NCI-H526 (cell line): ENCODE measurements at places on chromosomes 11 and 22.

GRCh38 chr11:96122601-96123074 is 198.7 kb upstream of the MTMR2 start:
- peak; percentile 67 for DNase-seq

DNA sequence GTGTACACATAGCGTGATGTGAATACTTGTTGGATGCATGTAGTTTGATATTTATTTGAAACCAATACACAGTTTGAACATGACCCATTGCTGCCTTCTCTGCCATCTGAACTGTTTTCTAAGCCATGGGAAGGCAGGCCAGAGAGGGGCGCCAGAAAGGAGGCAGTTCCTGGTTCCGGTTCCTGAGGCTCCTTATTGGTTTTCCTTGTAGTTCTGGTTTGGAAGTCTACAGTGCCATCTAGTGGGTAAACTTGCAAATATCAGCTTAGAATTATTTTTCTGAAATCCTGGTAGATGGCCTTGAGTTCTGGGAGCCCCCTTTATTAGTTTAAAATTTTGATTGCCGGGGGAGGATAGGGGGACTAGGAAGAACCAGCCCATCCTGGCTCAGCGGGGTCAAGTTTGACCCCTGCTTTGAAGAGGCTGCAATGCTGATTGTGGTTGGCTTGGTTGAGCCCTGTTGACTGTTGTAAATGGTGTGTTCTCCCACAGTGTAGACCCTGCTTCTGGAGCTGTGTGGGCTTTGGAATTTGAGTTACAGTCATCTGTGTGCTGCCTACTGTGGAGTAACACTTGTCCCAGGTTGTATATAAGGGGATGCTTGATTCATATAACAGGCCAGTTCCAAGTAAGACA is 48.4 kb downstream of the GRAMD1B start:
- peak; percentile 97 for DNase-seq

GRCh38 chr11:47408598-47409439 is 429 bp downstream of the SLC39A13 start:
- peak; percentile 68 for DNase-seq

- no peak for DNase-seq
These were observed 27.4 kb downstream of the SCUBE1 start for GRCh38 chr22:43315687-43316217.

DNA sequence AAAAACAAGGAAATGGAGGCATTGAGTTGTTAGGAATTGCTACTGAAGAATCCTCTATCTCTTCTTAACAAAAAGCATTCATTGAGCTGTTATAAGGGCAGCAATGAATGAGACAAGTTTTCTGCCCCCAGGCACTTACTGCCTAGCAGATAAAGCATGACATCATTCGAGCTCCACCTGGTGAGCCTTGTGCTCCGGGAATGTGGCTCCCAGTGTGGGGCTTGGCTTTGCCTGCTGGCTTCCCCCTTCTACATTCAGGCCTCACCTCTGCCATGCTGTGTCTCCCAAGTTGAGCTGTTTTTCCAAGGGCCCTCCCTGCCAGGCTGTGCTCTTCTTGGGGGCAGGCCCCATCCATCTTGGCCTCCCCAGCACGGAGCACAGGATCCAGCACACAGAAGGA is 56.9 kb upstream of the EIF3D start:
- peak; percentile 6 for DNase-seq

DNA sequence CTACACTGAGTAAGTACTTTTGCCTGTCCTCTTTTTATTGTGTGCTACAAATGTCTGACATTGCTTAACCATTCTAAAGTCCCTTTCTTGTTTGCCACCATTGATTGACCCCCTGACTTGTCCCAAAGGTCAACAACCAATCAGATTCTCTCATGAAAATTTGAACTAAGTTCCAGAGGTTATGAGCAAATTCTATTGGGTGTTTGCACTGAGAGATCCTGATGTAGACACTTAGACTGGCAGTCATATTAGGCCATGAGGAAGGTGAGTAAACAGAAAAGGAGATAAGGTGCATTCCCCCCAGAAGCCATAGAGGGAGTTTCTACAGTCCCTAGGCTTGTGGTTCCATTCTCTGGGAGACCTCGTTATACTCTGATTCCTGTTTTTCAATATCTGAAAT is 101.3 kb upstream of the E2F8 start:
- no peak for DNase-seq

DNA sequence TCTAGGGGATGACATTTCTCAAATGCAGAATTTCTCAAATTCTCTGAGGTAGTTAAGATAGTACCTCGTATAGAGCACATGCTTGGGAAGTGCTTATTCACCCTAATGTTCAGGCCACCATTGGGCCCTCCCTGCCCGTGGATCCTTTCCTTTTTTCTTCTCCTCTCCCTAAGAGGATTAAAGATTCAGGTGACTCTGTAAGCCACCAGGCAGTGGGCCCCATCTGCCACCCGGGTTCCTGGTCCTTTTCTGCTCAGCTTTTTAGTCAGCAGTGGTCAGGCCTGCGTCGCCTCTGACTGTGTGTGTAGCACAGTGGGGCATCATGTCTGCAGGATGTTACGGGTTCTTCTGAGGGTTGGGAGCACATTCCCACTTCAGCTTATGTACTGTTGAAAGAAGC is 7.2 kb downstream of the CEP164 start:
- no peak for DNase-seq

DNA sequence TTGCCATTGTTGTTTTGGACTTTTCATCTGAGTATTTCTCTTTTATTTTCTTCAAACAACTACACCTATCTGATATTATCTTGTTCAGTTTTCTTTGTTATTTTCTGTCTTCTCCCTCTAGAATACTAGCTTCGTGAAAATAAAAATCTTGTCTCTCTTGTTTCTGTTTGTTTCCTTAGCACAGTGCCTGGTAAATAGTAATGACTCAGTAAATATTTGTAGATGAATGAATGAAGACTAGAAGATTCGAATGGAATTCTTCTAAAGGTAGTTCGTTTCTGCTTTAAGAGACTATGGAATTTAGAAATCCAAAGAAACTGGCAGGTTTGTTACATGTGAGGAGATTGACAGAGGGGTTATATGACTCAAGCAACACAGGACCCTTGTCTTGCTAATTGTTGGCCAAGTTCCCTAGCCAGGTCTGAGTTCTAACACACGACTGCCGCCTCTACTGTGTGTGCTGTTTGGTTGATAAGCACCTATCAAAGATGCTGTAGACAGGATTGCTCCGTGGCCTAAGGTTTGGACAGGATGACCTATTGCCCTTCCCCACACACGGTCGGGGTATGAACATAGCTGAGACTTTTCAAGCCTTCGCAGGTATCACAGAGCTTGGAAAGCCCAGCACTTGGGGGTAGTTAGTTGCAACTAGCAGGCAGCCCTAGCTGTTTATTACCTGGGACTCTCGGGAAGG is 831 bp upstream of the TMEM135 start:
- no peak for DNase-seq

GRCh38 chr11:123374622-123374968 is 55.5 kb upstream of the GRAMD1B start:
- no peak for DNase-seq

GRCh38 chr11:13224324-13224723 is 53.3 kb upstream of the BMAL1 start:
- no peak for DNase-seq

DNA sequence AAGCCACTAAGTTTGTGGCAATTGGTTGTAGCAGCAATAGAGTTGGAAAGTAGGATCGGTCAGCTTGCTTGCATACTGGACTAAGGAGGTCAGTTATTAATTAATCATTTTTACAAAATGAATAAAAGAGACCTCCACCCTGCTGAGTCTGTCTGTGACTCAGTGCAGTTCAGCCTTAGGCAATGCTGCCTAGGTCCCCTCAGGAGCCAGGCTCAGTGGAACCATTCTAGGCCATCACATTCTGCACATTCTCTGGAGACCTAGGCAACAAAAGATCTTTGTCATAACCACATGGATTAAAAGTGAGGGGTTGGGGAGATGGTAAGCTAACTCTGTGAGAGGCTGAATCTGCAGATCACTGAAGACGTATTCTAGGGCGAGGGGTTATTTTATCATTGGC is 178.7 kb upstream of the CADM1 start:
- DNase-seq, result no peak

DNA sequence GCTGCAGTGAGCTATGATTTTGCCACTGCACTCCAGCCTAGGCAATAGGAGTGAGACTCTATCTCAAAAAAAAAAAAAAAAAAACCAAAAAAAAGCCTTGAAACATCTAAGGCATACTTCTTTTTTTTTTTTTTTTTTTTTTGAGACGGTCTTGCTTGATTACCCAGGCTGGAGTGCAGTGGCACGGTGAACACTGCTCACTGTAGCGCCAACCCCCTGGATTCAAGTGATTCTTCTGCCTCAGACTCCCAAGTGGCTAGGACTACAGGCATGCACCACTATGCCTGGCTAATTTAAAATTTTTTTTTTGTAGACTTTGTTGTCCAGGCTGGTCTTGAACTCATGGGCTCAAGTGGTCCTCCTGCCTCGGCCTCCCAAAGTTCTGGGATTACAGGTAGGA is 19.5 kb downstream of the ARFGAP3 start:
- DNase-seq, result no peak

- DNase-seq, result no peak
These were observed 26.0 kb upstream of the POLD3 start for GRCh38 chr11:74566146-74566960.

- no peak for DNase-seq
These were observed 50.7 kb downstream of the CSF2RB start for GRCh38 chr22:36964106-36964505.

DNA sequence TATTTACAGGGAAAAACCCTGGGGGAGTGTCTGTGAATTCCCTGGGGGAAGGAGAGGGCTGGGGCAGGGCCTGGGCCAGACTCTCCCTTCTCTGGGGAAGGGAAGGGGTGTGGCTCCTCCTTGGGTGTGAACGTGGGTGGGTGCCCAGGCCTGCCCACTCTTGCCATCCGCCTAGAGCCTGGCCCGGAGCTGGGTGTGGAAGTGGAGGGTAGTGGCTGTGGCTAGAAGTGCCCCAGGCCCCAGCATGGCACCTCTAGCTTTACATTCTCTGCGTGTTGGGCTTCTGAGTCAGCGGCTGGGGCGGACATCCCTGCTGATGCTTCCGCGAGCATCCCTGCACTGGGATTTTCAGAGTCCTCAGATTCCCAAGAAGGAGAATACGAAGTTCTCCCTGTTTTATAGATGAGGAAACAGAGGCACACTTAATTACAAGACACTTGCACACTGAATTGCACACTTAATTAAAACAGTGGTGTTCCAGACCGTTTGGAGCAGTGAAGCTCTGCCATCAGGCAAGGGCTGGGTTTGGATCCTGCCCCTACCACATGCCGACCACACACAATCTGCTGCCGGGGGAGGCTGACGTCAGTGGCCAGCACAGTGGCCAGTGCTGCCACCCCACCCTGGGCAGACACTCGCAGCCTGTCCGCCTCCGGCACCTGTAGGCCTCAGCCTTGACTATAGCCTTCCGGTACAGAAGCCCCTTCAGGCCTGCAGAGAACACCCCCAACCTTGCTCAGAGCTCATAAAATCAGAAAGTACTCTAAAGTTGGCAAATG is 7.6 kb downstream of the BAD start:
- DNase-seq, result no peak

DNA sequence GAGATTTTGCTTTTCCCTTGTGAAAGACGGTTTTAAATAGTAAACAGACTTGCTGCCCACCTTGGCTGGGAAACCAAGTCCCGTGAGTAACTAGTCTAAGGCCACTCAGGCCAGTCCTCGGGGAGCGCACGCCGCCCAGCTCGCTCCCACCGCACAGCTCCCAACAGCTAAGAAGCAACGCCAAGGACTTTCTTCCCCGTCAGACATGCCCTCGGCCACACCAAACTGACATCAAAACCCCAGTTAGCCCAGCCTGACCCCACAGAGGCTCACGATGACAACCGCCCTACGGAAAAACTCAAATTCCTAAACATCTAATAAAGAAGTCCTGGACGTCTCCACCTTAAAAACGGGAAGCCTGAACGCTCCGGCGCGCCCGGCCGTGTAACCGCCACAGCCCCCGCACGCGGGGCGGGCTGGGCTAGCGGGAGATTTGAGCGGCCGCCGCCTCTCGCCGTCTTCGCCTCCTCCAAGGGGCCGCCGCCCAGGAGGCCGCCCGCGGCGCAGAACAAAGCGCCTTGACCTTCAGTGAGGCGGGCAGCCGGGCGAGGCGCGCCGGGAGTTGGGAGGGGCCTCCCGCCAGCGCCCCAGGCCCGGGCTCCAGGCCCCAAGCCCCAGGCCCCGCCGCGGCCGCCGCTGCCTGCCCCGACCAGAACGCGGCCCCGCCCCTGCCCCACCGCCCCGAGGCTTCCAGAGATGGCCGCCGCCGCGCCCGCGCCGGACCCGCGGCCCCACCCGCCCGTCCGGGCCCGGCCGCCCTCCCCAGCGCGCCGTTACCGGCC is 486 bp downstream of the NAP1L4 start:
- peak; percentile 56 for DNase-seq

DNA sequence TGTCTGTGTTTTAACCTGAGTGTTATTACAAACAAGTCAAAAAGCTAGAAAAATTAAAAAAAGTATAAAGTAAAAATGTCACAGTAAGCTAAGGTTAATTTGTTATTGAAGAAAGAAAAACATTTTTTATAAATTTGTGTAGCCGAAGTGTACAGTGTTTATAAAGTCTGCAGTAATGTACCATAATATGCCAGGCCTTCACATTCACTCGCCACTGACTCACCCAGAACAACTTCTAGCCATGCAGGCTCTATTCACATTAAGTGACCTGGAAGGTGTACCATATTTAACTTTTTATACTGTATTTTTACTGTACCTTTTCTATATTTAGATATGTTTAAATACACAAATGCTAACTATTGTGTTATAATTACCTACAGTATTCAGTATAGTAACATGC is 14.7 kb upstream of the FDX1 start:
- no peak for DNase-seq

DNA sequence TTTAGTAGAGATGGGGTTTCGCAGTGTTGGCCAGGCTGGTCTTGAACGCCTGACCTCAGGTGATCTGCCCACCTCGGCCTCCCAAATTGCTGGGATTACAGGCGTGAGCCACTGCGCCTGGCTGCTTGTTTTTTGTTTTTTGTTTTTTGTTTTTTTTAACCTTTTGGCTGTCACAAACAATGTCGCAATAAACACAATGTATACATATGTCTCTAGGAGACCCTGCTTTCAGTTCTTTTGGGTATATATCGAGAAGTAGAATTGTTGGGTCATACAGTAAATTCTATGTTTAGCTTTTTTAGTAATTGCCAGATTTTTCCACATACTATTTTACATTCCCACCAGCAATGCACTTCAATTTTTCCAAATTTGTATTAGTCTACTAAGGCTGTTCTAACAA is 28.0 kb downstream of the RBX1 start:
- no peak for DNase-seq

- peak; percentile 90 for DNase-seq
These were observed 203.7 kb downstream of the NELL1 start for GRCh38 chr11:20873054-20873453.

DNA sequence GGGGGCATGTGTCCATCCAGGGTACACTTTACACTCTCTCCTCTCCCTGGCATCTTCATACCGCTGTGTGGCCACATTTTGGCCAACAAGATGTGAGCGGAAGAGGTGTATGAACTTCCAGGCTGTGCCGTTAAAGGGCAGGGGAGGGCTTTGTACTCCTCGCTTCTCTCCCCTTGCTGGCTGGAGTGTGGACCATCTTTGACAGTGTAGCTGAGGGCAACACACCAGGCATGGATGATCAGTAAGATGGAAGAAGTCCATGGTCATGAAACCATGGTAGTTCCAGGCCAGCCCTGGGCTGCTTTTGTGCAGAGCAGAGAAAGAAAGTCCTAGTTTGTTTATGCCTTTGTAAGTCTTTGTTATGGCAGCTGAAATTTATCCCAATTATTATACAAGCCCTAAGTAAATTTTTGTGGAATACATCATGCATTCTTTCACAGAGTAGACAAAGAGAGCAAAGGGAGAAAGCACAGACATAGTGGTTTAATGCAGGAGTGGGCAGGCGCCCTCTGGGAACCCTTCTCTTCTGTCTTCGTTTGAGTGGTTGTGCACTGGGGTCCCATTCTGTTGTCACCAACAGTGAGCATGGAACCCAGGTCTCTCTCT is 70.4 kb downstream of the FBXO7 start:
- DNase-seq, result no peak
